HS-5 (cell line): ENCODE measurements at places on chromosomes 16 and 17.
A peak's percentile ranks its signal among the peaks of the same experiment; 100 is the strongest.

DNA sequence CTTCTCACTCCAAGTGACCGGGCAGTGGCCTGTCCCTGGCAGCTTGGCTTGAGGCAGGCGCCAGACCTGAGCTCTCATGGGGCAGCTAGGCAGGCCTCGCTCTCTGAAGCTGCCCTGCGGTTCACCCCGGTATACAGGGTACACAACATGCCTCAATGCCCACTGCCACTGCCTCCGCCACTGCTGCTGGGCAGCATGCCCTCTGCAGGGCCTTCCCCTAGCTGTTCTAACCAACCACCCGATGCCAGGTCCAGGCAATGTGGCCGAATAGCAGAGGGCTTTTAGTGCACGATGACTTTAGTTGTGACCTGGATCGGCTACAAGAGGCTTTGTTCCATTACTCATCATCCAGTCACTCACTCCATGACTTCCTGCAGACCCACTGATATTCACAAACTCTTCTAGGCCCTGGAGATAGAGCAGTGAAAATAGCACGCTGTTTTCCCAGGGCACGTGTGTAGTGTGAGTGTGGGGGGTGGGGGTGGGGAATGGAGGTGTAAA lies 19.7 kb downstream of the CDC42EP4 start:
- DNase-seq, result peak; percentile 61

GRCh38 chr17:42337442-42337841 lies 49.1 kb downstream of the STAT5A start:
- no peak for DNase-seq

DNA sequence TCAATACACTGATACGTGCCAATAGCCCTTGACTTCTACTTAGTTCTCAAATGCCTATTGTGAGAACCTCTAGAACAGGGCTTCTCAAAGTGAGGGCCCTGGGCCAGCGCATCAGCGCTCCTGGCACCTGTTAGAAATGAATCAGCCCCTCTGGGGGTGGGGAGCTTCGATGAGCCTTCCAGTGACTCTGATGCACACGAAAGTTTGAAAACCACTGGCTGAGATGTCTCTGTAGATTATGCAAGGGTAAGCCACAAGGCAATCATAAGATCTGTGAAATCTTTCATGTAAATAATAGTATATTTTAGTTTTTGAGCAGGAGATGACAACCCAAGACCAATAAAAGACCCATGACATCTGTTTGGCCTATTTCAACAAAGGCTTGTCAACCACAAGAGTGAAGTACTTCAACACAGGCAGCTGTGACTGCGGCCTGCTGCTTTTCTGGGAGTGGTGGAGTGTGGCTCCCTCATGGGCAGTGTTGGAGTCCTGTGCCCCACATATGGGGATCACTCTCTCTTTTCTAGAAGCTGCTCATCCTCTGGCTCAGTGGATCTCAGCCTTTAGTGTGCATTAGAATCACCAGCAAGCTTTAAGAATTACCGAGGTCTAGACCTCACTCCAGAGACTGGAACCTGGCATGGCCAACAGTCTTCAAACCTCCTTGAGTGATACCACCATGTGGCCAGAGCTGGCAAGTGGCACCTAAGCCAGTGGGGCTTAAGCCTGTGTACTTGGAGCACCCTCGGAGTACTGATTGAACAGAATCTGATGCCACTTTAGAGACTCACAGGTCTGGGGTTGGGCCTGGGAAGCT lies 5.8 kb downstream of the MTHFSD start:
- DNase-seq, result no peak

GRCh38 chr16:30028438-30029076 lies 2.5 kb downstream of the TLCD3B start:
- DNase-seq, result no peak

DNA sequence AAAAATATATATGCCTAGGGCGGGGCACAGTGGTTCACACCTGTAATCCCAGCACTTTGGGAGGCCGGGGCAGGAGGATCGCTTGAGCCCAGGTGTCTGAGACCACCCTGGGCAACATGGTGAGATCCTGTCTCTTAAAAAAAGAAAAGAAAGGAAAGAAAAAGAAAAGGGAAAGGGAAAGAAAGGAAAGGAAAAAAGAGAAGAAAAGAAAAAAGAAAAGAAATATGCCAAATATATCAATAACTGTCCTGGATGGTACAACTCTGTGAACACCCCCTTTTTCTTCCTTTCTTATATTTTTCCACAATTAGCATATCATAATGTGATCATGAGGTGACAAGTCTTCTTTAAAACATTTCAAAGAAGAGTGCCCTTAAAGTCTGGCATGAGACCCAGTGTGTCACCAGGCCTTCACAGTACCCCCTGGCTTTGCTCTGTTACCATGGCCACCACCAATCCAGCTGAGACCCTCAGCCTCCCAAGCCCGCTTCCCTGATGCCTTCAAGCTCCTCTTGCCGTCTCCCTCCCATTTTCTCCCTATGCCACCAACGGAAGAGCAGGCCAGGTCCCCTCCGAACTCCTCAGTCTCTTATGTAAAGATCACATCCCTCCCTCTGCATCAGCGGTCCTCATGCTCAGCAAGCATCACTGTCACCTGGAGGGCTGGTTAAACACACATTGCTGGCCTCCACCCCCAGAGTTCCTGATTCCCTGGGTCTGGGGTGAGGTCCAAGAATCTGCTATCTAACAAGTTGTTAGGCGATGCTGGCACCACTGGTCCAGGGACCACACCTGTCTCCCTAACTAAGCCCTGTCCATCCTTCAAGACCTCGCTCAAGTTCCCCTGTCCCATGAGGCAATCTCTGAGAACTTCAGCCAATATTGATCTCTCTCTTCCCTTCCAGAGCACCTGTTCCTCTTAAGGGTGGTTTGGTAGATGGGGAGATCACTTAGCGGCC lies 44.5 kb downstream of the CUEDC1 start:
- no peak for DNase-seq

DNA sequence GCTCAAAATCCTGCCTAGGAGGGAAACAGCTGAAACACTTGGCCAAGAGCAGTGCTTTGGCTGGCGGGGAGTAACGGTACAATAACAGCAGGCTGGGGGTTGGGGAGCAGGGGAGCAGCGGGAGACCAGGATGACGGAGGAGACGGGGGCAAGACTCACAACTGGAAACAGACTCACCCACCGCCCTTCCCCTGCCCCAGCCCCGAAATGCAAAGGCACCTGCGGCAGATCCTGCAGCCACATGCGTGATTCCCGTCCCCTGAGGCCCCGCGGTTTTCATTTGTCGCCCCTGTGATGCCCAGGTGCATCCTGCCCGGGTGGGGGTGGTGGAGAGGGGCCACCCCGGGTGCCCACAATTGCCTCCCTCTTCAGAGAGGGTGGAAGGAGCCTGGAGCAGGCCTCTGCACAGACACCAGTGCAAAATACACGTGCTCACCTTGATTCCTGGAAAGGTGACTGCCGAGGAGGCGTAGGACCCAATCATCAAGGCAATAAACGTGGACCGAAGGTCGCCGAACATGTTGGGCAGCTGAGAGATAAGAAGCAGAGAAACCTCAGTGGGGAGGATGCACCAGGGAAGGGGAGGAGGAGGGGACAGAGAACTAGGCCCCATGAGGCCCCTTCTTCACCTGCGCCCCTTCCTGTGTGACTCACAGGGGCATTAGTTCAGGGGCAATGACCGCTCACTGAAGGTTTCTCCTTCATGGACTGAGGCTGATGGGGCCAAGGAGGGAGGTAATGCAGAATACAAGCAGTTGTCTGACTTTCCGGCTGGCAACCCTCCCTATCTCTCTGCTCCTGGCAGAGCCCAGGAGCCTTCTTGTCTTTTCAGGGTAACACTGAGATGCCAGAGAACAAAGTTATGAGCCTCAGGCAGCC lies 30.4 kb upstream of the PITPNA start:
- no peak for DNase-seq

DNA sequence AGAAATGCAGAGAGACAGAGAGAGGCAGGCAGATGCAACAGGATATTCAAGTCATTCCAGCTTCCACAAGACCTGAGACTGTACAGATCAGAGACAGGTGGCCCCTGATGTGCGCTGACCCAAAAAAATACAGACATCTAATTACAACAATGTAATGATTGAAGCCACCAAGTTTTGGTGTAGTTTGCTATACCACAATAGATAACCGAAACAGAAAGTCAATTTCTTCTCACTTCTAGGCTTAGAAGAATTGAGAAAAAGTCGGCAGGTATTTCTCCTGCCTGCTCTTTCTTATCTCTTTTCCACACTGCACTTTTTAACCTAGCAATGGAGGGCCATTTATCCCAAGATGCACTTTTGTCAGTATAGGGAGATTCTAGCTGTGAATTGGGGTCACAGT lies 949.2 kb downstream of the CDH11 start:
- DNase-seq, result no peak

- no peak for DNase-seq
Measured at GRCh38 chr17:43782913-43783680, 2.9 kb downstream of the CFAP97D1 start.

DNA sequence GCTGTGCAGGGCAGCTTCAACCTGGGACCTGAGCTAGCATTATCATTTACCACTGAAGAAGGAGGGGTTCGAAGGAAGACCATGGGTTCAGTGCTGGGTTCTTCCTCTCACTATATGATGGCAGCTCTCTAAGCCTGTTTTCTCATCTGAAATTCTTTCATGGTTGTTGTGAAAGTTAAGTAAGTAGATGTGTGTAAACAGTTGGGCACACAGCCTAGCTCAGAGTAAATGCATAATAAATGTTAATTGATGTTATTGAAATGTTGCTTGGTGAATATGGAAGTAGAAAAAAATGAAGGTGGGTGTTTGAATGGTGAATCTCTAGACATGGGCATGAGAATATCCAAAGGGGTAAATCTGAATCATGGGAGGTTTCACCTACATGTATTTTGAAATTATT lies 9.1 kb downstream of the CEP95 start:
- no peak for DNase-seq

DNA sequence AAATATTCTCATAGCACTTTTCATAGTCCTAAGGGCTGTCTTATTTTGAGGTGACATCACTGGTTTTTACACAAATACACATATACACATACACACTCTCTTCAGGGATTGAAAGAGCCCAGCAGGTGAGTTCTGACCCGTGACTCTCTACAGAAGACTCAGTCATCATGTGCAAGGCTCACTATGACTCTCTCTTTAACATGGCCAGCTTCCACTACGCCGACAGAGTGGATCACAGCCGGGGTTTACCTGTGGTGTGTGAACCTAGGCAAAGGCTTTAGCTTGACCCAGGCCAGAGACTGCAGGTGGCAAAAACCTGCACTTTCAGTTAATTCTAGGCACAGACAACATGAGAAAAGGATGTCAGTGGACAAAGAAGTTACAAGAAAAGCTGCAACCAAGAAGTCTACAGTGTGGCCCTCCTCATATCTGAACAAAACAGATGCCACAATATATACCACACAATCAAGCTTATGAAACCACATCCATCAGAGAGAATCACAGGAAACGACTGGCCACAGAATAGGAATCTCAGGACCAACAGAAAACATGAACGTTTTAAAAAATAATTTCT lies 56.5 kb downstream of the CYTH1 start:
- DNase-seq, result no peak

DNA sequence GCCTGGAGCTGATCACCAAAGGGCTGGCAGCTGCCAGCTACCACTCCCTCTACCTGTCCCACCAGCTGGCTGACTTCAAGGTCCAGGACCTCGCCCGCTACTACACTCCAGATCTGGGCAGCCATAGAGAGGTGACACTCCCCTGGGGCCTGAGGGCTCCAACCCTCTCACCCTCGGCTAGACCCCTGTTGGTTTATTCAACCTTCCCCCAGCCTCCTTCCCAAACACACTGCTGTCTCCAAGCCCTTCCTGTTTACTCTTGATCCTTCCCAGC lies 18.0 kb downstream of the ALOX12B start:
- no peak for DNase-seq

DNA sequence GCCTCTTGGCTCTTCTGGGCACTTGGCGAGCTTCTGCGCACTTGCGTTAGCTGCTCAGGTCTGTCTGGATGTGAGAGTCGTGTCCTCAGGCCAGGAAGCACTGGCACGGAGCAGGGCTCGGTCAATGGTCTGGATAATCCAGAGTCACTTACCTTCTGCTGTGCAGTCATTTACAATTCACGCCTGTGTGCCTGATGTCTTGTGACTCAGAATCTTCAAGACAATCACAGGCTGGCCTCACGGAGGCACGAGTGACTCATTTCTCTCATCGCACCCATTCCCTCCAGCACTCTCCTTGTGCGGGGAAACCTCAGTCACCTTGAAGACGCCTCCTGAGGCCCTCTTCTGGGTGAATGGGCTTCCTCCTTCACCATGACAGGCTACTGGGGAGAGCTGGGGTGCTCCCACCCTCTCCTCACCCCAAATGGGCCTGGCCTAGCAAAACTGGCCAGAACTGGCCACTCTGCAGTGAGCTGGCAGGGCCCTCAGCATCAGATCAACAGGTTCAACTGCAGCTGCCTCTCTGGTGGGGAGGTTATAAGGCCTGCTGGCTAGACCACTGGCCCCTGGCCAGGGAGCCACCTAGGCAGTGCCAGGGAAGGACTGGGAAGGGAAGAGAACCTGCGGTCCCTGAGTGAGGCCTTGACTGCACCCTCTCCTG lies 1.9 kb upstream of the CAPN15 start:
- peak; percentile 77 for DNase-seq

DNA sequence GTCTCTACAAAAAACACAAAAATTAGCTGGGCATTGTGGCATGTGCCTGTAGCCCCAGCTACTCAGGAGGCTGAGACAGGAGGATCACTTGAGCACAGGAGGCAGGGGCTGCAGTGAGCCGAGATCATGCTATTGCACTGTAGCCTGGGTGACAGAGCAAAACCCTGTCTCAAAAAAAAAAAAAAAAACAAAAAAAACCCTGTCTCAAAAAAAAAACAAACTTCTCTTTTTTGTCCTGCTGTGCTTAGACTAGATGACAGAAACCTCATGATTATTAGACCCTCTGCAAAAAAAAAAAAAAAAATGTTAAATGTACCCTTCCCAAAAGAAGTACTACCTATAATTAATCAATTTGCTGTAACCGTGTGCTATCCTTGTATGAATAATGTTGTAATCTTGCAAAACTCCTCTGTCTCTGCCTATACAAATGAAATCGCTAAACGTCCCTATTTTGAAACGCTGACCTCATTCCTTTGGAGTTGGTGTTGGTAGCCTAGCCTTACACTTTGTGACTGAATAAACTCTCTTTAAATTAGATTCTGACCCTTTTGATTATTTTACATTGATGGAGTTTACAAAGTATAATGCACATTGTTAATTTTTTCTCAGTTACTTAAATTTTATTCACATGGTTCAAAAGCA lies 13.6 kb upstream of the DHRS7B start:
- no peak for DNase-seq

DNA sequence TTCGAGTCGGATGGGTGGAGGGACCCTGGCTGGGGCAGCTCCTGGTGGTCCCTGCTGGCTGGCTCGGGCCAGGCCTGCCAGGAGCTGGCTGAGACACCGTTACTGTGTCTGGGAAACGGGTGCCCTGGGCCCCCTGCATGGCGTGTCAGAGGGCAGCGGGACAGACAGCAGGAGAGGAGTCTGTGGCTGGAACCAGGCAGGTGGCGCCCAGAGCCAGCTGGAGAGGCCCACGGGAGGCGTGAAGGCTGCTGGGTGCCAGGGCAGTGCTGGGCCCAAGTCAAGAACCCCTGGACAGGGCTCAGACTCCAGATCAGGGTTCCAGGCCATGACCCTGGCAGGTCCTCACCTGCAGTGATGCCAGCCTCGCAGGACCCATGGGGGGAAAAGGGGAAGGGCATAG lies 16.6 kb downstream of the SOX8 start:
- no peak for DNase-seq

- DNase-seq, result no peak
Measured at GRCh38 chr17:64607862-64608565, 54.1 kb downstream of the SMURF2 start.
